Smooth muscle cell of the brain vasculature (primary cell): ENCODE measurements at places on chromosomes 13 and 19.

GRCh38 chr13:113625965-113626721, 31.9 kb downstream of the ATP4B start:
- no peak for DNase-seq

DNA sequence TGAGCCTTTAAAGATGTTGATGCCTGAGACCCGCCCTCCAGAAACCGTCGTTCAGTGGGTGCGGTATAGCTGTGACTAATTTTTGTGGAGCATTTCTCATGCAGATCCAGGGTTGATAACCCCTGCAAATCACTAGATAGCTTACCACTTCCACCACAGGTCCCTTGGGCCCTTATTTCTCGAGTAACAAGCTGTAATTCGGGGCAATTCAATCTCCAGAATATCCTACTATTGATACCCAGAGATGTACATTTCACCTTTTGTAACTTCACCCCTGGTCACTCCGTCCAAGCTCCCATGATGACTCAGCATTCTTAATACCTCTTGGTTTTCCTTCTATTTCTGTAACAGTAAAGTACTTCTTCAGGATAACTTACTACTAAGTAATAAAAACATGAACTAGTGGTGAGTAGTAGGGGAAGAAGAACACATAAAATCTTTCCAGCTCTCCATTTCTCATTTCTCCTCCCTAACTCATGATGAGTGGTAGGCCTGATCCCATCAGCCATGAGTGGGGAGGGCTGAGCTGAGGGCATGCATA, 71.9 kb upstream of the UBL3 start:
- DNase-seq: no peak

- DNase-seq: no peak
These were observed 5.3 kb downstream of the ZNF557 start for GRCh38 chr19:7074705-7075282.

DNA sequence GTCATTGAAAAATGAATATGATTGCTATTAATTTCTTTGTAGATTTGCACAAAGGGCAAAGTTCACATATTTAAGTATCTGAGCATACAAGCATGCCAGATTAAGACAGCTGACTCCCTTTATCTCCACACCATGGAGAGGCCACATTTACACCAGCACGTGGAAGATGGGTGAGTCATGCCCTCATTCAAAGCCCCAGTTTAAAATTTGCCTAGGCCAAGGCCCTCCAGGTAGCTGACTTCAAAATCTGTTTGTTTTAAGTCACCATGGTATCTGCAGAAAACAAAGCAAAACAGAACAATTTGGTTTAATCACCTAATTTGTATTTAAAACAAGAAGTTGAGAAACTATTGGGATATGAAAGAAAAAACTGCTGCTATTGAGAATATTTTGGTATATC, 109.2 kb downstream of the ESD start:
- DNase-seq: no peak

DNA sequence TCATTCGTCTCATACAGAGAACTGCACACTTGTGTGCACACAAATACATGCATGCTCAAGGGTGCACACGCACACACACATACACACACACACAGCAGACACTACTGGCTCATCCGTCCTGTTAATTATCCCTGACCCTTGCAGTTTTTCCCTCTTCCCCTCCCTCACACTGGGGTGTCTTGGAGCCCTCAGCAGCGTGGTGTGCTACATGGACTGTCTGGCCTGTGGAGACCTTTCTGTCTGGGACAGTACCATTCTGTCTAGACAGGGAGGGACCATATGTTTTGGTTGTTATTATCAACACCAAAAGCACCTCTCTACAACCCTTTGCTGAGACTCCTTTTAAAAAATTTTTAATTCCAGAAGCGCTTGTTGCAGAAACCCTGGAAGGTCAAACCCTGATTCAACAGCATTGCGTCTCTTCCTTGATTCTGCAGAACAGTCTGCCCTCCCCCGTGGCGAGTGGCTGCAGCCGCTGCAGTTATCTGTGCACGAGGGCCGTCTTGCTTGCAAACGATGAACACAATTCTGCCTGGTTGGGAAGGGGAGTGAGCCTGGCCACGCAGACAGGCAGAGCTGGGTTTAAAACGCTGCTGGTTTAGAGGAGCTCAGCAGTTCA, 374.0 kb downstream of the IRS2 start:
- DNase-seq: peak; percentile 33

GRCh38 chr19:11105014-11105636, 15.9 kb downstream of the LDLR start:
- no peak for DNase-seq
